ENCODE measurements at places on chromosomes 2 and 18.

- no peak for DNase-seq
Observed at GRCh38 chr2:139439100-139439499, 658.9 kb upstream of the NXPH2 start.

GRCh38 chr18:62131301-62131909 is 55.5 kb downstream of the PIGN start:
- DNase-seq = peak; percentile 66

- no peak for DNase-seq
Observed at GRCh38 chr2:195995499-195995898, 73.1 kb downstream of the DNAH7 start.

DNA sequence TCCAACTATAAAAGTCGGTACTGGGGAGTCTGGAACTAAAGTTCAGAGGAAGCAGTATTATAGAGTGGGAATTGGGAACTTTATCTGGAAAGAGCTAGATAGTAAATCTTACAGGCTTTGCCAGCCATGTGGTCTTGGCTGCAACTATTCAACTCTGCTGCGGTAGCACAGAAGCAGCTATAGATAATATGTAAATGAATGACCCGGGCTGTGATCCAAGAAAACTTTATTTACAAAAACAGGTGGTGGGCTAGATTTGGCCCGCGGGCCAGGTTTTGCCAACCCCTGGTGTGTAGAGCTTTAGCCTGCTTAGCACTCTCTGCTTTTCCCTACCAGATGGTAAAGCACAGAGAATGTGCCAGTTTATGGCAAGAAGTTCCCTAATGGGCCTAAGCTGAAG is 70.8 kb downstream of the TNP1 start:
- no peak for DNase-seq

DNA sequence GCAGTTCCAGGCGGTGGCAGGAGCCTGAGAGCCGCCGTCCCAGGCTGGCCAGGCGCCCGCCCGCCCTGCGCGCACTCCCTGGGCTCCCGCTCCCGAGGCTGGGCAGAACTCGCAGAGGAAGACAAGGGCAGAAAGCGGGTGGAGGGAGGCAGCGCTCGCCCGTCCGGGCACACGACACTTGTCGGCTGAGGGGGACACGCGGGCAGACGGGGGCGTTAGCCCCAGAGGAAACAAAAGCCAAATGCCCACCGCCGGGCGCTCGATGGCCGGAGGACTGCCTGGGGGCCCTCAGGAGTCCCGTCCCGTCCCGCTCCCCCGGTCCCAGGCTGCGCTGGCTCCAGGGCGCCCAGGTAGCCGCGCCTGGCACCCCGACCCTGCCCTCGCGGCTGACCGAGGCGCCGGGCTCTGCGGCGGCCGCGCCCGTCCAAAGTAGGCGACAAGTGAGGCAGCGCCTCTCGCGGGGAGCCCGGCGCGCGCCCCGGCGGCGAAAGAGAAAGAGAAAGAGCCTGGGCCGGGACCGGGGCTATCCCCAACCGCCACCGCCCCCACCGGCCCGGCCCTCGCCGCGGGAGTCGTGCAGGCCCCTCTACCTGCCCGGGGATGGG is 491 bp downstream of the L3MBTL4 start:
- no peak for DNase-seq

DNA sequence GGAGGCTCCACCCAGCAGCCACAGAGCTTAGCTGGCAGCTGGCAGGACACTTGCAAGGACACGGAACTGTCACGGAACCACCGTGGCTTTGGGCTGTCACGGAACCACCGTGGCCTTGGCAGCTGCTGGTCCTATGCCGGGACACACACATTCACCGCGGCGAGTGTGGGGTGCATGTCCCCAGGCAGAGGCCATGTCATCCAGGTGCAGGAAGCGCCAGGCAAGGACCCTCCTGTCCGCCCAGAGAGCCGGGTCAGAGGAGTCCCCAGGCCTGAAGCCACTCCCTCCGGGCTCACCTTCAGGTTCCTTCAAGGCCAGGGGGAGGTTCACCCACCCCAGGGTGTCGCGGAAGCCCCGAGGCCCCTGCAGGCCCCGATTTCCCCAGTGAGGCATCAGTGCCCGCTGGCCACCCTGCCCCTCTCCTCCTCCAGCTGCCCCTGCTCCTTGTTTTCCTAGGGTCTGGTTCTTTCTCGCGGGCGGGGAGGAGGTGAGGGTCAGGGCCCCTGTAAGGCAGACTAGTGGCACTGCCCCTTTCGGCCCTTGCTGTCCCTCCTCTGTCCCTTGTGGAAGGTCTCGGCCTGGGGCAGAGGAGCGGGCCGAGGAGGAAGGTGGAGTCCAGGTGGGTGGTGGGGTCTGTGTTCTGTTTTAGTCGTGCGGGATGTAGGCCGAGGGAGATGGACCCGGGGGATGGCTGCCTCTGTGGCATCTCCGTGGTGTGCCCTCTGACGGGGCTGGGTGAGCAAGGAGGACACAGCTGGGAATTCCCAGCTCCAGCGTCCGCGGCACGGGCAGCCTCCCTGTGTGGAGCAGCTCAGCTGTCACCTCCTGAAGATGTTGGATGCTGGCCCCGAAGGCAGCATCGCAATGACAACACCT is 60.6 kb downstream of the NFATC1 start:
- no peak for DNase-seq

GRCh38 chr2:151520976-151521375 is 111.3 kb downstream of the RIF1 start:
- no peak for DNase-seq

GRCh38 chr2:189124175-189124574 is 55.4 kb downstream of the COL5A2 start:
- DNase-seq = no peak

- DNase-seq = peak; percentile 10
Observed at GRCh38 chr2:138779781-138780445, at the start of gene NXPH2. Gene NXPH2, minus strand, starts transcription at chr2:138780390. Its CDS starts 149 bp downstream, at chr2:138780241.

DNA sequence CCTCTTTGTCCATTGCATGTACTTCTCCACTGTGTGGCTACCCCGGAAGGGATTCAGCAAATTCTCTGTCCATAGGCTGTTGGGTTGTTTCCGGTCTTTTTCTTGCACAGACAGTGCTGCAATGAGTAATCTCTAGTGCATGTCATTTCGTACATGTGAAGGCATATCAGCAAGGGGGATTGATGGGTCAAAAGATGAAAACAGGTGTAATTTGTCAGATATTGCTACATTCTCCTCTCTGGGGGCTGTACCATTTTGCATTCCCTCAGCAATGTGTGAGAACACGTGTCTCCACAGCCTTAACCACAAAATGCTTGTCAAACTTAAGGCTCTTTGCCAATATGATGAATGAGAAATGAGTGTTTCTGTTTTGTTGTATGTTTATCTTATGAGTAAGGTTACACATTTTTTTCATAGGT is 60.5 kb downstream of the KLHL29 start:
- DNase-seq = peak; percentile 57

- peak; percentile 83 for DNase-seq
Observed at GRCh38 chr2:157784169-157784822, 91.8 kb downstream of the ACVR1 start.

DNA sequence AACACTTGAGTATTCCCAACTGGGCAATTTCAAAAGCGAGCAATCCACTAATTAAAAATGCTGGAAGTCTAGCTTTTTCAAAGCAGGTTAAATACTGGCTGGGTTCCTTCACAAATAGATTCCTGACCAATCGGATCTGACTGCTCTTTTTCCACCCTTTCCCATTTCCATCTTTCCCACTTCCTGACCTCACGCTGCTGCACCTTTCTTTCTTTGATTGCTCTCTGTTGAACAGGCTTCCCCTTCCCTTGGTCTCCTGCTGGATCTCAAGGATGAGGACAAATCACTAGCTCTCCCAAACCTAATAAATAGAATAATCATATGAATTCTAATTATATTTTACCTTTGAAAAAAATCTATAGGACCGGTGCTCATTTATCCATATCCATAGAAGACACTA is 121.2 kb downstream of the TCF4 start:
- no peak for DNase-seq

GRCh38 chr2:128868686-128869551 is 550.3 kb upstream of the HS6ST1 start:
- no peak for DNase-seq

- no peak for DNase-seq
Observed at GRCh38 chr2:217010173-217010572, 150.3 kb upstream of the TNP1 start.

DNA sequence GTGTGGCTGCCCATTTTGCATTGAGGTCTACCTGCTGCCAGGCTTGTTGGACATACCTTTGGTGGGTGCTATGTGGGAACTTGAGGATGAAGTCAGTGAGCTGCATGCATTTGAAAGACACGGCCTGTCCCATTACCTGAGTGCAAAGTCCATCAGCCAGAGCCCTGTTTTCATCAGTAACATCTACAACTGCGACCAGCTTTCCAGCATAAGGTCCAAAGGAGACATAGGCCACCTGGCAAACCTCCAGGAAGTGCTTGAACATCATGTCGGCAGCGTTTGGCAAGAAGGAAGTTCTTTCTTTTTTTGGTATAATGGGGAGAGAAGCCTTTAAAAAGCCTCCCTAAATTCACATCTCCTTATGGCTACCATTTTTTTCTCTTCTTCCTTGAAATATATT is 143.1 kb downstream of the FAM161A start:
- no peak for DNase-seq

- DNase-seq = no peak
Observed at GRCh38 chr2:167451496-167452289, 563.4 kb downstream of the XIRP2 start.

GRCh38 chr2:45884126-45884525 is 232.7 kb downstream of the PRKCE start:
- no peak for DNase-seq

- DNase-seq = peak; percentile 54
Observed at GRCh38 chr18:5515011-5515784, 28.6 kb downstream of the EPB41L3 start.

- DNase-seq = no peak
Observed at GRCh38 chr18:45409971-45410370, 205.3 kb upstream of the SLC14A2 start.

DNA sequence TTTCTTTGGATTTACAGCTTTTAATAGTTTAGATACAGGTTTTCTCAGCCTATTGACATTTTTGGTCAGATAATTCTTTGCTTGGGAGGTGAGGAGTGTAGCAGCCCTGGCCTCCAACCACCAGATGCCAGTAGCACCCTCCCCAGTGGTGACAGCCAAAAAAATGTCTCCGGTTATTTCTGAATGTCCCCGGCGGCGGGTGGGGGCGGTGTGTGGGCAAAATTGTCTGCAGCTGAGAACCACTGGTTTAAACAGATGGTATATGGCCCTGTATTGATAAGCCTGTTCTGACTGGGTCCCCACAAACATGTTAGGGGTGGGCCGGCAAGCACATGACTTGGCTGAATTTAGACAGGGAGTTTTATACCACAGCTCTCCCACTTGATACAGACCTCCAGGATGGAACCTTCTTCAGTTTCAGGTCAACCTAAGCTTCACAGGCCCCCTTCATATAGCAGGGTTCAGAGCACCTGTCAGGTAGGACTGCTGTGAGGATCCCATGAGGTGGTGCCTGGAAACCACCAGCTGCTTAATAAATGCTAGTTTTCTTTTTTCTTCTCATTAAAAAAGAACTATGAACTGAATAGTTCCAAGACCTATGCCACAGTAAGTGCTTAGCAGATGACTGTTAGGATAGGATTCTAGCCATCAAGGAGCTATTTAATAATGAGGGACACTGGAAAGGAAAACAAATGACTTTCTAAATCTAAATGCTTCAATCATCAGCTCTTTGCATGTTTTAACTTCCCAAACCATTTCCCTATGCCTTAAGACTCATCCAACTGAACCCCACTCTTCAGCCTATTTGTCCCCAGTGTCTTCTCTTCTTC is 18.1 kb downstream of the LPIN2 start:
- DNase-seq = no peak

GRCh38 chr2:134501476-134502091 is 217.2 kb downstream of the TMEM163 start:
- DNase-seq = no peak

DNA sequence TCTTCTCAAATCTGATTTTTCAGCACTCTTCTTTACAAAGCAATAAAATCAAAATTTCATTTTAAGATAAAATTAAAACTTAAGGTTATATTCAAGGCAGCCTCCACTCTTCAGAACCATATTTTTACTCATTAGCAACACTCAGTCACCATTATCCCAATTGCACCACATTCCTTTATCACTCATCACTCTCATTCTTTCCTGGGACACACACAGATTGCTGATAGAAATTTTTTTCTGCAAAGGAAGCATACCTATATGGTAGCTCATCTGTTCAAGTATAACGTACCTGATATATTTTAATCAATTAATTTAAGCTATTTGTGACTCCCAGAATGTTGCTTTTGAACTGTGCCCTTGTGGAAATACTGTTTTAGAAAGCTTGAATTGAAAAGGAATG is 1559.3 kb upstream of the ZEB2 start:
- DNase-seq = no peak

DNA sequence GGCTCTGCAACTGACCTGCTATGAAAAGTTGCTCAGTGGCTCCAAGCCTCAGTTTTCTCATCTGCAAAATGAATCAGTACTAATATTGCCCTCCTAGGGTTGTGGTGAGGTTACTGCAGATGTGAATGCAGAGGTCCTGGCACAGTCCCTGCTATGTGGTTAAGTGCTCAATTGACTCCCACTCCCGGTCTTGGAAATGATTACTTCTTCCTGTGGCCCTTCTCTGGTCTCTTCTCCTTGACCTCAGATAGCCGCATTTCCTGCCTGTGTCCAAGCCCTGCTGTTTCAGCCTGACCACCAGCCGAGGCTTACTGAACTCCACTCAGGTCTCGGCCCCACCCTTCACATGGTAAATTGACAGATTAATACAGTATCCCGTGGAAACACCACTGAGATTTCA is 26.3 kb downstream of the CNGA3 start:
- no peak for DNase-seq

DNA sequence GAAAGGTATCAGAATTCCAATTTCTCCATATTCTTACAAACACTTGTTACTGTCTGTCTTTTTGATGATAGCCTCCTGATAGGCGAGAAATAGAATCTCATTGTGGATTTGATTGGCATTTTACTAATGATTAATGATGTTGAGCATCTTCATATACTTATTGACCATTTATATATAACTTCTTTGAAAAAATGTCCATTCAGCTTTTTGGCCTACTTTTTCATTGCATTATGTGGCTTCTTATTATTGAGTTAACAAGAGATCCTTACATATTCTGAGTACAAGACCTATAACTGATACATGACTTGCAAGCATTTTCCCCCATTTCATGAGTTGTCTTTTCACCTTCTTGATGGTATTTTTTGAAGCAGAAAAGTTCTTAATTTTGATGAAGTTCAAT is 54.6 kb downstream of the QPCT start:
- DNase-seq = no peak

- DNase-seq = no peak
Observed at GRCh38 chr2:135130751-135131150, 78.7 kb downstream of the RAB3GAP1 start.

- DNase-seq = no peak
Observed at GRCh38 chr2:138221358-138221757, 257.1 kb downstream of the HNMT start.

DNA sequence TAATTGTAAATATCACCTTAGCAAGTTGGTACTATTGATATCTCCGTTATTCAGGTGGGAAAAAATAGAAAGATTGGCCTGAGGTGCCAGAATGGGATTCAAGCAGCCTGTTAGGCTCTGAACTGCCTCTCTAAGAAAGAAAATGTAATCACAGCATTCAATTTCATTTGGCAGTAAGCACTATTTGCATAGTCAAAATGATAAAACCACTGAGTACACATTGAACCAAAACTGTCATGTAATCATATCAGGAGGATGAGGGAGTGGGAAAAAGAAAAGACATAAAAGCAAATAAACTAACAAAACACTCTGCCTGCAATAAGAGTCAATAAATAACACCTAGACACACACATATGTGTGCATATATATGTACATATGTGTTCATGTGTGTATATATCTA is 103.9 kb upstream of the TACR1 start:
- DNase-seq = no peak
